ENCODE measurements at places on chromosomes 1 and 21.

- no peak for DNase-seq
Measured at GRCh38 chr1:146021050-146021445, 487 bp downstream of the HJV start.

- no peak for DNase-seq
Measured at GRCh38 chr1:78730054-78730453, 80.4 kb downstream of the IFI44 start.

- no peak for DNase-seq
Measured at GRCh38 chr1:112363636-112364035, 32.4 kb upstream of the CTTNBP2NL start.

DNA sequence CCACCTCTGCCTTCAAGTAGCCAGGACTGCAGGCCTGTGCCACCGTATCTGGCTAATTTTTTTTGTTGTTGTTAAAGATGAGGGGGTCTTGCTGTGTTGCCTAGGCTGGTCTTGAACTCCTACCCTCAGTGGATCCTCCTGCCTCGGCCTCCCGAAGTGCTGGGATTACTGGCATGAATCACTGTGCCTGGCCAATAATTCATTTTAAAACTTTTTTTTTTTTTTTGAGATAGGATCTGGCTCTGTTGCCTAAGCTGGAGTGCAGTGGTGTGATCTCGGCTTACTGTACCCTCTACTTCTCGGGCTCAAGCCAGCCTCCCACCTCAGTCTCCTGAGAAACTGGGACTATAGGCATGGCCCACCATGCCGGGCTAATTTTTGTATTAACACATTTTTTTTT lies 3.5 kb downstream of the CDC73 start:
- DNase-seq: no peak

DNA sequence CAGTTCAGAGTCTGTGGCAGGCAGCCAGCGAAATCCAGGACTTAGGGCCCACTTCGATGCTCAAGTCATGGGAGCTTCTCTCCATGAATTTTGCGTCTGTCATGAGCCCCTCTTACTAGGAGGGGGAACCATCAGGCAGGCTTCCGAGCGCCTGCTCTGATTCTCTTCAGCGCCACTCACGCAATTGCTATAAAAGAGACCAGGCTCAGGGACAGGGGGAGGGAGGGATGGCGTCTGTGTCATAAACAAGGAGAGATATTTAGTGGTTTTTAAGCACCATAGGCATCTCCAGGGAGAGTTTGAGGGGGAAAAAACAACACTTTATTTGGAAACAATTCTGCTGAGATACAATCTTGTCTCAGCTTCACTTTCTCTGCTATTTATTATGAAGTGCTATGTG lies 60.6 kb downstream of the NAV1 start:
- DNase-seq: no peak

DNA sequence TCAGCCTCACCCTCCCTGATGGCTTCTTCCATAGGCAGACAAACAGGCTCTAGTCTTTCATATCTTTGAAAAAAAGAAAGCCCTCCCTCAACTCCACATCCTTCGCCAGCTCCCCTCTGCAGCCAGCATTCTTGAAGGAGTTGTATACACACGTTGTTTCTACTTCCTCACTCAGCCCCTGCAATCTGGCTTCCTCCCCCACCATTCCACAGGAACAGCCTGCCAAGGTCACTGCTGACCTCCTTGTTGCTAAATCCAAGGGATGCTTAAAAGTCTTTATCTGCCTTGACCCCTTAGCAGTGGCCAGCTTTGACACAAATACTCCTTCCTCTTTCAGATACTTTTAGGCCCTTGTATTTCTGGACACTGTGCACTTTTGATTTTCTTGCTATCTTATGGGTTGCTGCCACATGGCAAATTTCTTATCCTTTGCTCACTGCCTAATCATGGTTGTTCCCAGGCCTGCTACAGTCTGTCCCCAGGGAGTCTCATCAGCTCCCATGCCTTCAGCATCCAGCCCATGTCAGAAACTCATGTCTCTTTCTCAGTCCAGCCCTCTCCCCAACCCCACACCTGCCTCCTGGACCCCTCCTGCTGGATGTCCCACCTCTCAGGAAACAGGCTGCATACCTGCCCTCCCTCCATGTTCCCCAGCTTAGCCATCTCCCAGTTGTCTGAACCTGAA lies 8.3 kb downstream of the FAM229A start:
- no peak for DNase-seq

- no peak for DNase-seq
Measured at GRCh38 chr1:200493344-200493743, 83.5 kb upstream of the ZNF281 start.

- DNase-seq: peak; percentile 80
Measured at GRCh38 chr1:15849775-15850324, 2.3 kb downstream of the SPEN start.

GRCh38 chr1:55015123-55015522 lies 16.4 kb downstream of the BSND start:
- DNase-seq: no peak

DNA sequence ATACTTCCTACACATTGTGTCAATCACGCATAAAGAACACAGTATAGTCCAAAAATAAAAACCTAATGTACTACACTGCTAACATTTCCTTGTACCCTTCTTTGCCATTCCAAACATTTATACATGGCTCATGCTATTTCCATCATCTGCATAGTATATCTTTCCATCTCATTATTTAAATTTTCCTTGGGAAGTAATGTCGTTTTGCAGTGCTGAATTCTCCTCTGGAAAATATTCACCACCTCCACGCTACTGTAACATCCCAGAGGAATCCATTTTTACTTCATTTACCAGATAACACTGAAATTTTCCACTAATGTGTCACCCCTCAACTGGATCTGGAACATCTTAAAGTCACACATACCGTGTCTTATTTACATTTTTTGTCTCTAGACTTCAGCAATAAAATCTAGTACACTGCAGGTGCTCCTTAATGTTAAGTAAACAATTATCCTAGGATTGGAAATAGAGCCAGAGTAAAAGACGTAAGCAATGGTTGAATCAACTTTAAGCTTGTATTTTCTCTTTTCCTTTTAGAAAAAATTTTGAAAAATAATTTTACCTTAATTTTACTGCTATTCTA lies 881.0 kb downstream of the AMY1C start:
- DNase-seq: no peak

GRCh38 chr1:236148470-236148845 lies 6.1 kb downstream of the GPR137B start:
- DNase-seq: peak; percentile 61

GRCh38 chr1:92511541-92511940 lies 24.8 kb upstream of the GFI1 start:
- no peak for DNase-seq

- no peak for DNase-seq
Measured at GRCh38 chr1:62991152-62991551, 207.2 kb downstream of the ATG4C start.

DNA sequence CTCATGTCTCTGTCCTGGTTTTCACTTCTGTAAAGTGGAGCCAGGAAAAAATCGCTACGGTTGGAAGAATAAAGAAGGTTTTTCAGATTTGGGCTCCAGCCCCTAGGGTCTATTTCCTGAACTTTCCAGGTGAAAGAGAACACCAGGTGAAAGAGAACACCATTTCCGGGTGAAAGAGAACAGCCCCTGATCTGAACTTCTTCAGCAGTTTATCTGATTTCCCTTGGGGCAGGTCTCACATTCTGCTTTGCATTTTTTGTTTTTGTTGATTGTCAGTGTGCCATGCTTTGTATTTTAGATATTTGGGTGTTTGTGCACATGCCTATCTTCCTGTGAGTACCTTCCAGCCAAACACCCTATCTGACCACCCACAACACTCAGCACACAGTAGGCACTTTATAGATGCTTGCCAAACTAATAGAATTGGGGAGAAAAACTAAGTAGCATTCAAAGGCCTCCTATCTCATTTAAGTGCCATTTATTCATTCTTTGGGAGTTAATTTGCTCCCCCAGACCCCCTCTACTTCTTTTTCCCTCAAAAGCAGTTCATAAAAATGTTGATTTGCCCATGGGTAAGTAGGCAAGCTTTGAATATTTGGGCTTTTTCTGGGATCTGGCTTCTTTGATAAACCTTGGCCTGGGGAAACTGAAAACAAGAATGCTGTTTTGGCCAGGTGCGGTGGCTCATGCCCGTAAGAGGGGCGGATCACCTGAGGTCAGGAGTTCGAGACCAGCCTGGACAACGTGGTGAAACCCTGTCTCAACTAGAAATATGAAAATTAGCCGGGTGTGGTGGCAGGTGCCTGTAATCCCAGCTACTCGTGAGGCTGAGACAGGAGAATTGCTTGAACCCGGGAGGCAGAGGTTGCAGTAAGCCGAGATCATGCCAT lies 2.2 kb downstream of the NAV1 start:
- no peak for DNase-seq

- DNase-seq: peak; percentile 46
Measured at GRCh38 chr1:160129046-160129445, 13.5 kb downstream of the ATP1A2 start.

- DNase-seq: peak; percentile 71
Measured at GRCh38 chr1:202189001-202189790, 4.4 kb upstream of the LGR6 start.

DNA sequence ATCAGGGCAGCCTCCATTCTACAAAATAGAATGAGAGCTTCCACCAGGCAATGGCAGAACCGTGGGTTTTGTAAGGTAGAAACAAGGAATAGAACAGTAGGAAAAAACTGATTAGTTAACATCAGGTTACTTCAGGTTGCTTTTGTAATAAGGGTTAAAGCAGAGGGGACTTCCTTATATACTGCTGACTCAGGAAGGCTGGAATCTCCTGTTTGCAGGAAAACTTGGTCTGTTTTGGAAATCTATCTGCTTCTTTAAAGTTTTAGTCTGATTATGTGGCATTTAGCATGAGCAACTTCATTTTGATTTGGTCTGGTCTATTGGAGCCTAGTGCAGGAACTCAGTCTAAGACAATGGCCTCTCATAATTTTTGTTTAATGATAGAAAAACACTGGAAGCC lies 32.7 kb upstream of the RAB4A start:
- no peak for DNase-seq

DNA sequence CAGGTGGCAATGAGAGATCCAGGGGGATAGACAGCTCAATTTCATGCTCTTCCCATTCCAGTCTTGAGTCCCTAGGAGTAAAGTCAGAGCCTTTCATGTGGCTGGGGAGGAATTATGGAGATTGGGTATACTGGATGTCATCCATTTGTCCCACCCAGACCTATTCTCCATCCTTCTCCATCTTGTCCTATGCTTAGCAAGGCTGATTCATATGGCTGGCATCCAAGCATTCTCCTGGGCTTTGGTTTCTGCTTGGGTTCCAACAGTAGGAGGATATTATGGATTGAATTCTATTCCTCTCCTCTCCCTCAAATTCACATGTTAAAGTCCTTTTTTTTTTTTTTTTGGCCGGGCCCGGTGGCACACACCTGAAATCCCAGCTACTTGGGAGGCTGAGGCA lies 3.8 kb upstream of the CDC20 start:
- no peak for DNase-seq

DNA sequence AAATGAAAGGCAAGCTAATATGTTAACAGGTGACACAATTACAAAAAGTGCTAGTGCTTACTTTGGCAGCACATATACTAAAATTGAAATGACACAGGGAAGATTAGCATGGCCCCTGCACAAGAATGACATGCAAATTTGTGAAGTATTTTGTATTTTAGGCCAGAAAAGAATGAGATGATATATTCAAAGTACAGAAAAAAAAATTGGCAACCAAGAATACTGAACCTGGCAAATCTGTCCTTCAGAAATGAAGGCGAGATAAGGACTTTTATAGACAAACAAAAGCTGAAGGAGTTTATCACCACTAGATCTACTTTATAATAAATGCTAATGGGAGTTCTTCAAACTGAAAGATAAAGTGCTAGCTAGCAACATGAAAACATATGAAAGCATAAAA lies 350.0 kb upstream of the POU3F1 start:
- DNase-seq: no peak

DNA sequence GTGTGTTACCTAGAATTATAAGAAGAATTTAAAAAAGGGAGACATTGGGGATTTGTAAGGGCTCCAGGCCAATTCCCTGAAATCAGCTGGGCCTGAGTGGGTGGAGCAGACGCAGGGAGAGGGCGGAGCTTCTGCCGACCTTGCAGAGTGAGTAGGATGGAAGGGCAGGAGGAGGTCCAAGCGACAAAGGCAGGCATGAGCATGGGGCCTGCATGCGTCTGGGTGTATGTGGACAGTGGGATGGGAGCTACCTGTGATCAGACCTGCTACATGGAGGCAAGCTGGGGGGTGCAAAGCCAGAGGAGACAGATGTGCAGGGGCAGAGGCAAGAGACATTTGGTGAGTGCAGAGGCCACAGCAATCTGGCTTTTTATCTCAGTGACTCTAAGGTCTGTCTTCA lies 105.3 kb upstream of the OLIG2 start:
- DNase-seq: no peak

GRCh38 chr1:203088441-203088840 lies 2.6 kb upstream of the MYOG start:
- no peak for DNase-seq

GRCh38 chr1:93346421-93346993 lies 800 bp downstream of the DR1 start:
- DNase-seq: peak; percentile 43

DNA sequence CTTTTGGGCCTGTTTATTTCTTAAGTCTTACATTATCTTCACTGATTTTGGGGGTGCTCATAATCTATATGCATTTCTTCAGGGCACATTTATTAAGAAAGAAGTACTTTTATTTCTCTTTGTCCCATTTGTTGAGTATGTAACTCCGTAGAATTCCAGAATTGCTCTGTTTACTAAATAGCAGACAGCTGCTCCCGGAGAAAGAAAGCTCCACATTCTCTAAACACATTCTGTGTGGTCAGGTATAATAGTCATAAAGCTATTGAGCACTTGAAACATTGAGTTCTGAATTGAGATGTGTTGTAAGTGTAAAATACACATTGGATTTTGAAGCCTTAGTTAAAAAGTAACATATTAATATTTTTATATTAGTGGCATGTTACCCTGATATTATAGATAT lies 206.5 kb downstream of the SPATA17 start:
- no peak for DNase-seq

GRCh38 chr1:245209658-245210435 lies 55.1 kb downstream of the KIF26B start:
- DNase-seq: no peak

DNA sequence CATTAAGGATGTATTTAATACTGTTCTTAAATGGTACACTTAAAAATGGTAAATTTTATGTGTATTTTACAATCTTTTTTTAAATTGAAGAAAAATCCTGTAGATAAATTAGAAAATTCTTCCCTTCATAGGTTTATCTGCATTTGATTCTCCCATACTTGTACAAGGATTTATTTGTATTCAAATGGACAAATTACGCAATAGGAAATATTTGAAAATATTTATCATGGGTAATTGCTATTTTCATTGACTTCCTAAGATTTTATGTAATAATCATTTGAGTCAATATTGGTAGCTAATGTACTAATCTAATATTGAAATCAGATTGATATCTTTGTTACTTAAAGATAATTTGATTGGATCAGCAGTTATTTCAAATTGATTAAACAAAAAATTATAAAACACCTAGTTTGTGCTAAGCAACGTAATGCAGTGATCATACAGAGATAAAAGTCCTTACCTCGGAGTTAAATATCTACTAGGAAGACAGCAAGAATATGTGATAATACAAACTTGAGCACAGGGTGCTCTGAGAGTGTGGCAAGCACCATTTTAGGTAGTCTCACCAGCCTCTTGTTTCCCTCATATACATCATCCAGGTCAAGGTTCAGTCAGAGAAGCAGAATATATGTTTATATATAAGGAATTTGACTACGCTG lies 11.3 kb upstream of the C1orf162 start:
- DNase-seq: no peak

GRCh38 chr1:6317098-6317760 lies 56.3 kb upstream of the GPR153 start:
- DNase-seq: no peak

- peak; percentile 32 for DNase-seq
Measured at GRCh38 chr1:37513795-37514349, 694 bp downstream of the MEAF6 start.

GRCh38 chr1:230368363-230368762 lies 57.8 kb downstream of the PGBD5 start:
- DNase-seq: no peak
